ENCODE measurements at places on chromosomes 16 and 17.
A peak's percentile ranks its signal among the peaks of the same experiment; 100 is the strongest.

DNA sequence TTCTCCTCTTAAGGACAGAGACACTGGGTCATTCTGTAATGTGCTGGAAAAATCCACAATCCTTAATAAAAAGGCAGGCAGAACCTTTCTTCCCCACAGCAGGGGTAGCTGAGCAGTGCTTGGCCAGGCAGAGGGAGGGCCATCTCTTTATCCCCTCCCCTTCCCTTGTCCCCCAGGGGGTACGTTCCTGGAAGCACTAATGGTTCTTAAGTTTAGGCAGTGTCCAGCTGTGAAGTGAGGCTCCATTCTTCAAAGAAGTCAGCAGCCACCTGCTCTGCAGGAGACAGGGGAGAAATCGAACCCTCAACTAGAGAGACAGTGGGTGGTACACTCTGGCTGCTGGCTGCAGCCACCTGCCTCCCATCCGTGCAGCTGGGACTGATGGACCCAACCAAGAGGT is 533.9 kb upstream of the CDH11 start:
- no peak for DNase-seq

- no peak for DNase-seq
These were observed 471.8 kb downstream of the CDH13 start for GRCh38 chr16:83098536-83098935.

- no peak for DNase-seq
These were observed 8.8 kb downstream of the TUBB3 start for GRCh38 chr16:89931964-89932363.

DNA sequence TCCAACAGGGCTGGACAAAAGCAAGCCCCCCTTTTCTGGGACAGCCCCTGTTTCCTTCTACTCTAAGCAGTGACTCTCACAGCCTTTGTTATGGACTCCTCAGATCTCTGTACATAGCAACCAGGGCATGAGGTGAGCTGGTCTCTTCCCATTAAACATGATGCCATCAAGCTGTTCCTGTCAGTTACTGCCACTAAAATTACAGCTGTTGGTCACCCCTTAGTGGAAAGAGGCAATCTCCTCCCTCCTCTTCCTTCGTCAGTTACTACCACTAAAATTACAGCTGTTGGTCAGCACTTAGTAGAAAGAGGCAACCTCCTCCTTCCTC is 95.2 kb upstream of the SMIM36 start:
- peak; percentile 36 for DNase-seq

- peak; percentile 96 for DNase-seq
These were observed at the start of gene CRLF3 for GRCh38 chr17:30824356-30825145. CRLF3 (minus strand) TSS chr17:30824692; CDS start chr17:30824651, 41 bp downstream.

DNA sequence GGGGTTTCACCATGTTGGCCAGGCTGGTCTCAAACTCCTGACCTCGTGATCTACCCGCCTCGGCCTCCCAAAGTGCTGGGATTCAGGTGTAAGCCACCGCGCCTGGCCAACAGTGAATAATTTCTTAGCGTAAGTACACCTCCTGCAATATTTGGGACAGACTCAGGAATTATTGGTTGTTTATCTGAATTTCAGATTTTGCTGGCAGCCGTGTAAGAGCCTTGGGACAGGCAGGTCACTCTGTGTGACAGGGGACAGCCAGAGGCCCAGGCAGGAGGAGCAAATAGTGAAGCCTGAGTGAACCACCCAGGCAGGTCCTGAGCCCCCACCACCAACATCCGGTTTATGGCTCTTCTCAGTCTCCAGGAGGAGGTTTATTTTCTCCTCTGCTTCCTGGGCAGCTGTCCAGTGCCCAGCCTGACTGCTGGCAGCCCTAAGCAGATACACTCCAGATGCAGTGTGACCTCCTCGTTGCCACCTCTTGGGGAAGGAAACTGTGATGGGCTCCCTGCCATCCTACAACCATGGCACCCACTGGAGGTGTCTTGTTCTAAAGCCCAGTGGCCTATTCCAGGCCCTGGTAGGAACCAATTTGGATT is 26.2 kb upstream of the ADORA2B start:
- DNase-seq = no peak

DNA sequence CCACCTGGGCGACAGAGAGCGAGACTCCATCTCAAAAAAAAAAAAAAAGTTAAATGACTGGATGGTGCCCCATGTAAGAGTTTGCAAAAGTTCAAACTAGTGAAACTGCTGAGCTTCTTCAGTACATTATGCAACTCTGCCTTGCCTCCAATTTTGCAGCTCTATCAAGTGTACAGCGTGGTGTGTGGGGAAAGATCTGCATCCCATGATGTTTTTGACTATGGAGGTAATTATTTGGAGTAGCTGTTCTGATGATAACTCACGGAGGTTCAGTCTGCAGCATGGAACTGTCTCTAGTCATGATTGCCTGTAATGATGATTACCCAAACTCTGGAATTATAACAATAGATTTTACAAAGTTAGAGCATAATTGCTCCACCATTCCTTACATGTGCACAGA is 149.6 kb downstream of the PITPNC1 start:
- DNase-seq = no peak

GRCh38 chr17:47942568-47942967 is 1.2 kb downstream of the PNPO start:
- no peak for DNase-seq

DNA sequence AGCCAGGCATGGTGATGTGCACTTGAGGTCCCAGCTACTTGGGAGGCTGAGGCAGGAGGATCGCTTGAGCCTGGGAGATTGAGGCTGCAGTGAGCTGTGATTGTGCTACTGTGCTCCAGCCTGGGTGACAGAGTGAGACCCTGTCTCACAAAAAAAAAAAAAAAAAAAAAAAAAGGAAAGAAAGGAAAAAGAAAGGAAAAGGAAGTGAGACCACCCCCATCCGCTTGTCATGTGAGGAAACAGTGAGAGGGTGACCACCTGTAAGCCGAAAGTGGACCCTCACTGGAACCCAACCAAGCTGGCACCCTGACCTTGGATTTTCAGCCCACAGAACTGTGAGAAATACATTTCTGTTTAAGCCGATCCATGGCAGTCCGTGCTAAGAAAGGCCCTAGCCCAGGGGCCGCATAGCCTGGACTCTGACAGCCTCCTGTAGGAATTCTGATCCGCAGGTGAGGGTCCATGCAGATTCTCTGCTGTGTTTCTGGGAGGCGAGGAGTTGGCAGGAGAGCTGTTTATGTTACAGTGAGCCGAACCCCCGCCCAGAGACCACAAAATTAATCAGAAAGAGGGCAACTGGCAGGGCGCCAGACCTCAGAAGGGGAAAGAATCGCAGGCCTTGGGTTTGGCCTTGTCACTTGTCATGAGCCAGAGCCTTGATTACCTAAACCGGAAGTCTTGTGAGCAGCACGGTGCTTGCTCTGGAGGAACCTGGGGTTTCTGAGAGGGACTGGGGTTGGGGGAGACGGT is 945 bp downstream of the SGSH start:
- DNase-seq = peak; percentile 78

GRCh38 chr16:67423611-67424260 is 7.2 kb upstream of the HSD11B2 start:
- no peak for DNase-seq

GRCh38 chr16:54938212-54939028 is 7.8 kb downstream of the IRX5 start:
- peak; percentile 46 for DNase-seq

DNA sequence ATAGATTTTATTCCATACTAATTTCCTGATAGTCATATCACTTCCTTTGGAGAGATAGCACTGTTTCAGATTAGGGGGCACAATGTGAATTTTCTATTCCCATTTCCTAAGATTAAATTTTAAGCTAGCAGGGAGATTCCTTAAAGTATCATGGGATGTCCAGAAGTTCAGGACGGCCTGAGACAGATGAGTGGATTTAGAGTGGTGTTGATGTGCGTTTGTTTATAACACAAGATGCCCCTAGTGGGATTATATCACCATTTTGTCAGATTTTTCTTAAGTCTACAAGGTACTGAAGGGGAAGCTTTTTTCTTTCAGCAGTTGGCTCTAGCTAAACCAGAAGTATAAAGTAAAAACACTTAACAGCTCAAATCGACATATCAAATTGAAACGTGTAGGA is 183.6 kb upstream of the TBX2 start:
- DNase-seq = no peak

GRCh38 chr17:29625037-29625750 is 2.5 kb upstream of the CORO6 start:
- peak; percentile 49 for DNase-seq

DNA sequence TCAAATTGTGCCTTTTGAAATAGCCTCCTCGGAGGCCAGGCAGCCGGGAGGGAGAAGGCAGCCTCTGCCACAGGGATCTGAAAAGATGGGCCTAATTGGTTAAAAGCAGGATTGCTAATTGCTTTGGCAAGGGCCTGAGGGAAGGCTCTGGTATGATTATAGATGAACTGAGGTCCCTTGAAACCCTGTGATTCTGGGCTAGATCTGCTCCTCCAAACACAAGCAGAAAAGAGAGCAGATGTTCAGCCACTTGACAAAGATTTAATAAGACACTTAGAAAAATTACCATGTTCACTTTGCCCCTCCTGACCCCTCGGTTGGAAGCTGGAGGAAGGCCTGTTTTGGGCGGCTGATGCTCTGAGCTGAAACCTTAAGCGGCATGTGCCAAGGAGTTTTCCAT is 209.5 kb upstream of the MPHOSPH6 start:
- DNase-seq = no peak

DNA sequence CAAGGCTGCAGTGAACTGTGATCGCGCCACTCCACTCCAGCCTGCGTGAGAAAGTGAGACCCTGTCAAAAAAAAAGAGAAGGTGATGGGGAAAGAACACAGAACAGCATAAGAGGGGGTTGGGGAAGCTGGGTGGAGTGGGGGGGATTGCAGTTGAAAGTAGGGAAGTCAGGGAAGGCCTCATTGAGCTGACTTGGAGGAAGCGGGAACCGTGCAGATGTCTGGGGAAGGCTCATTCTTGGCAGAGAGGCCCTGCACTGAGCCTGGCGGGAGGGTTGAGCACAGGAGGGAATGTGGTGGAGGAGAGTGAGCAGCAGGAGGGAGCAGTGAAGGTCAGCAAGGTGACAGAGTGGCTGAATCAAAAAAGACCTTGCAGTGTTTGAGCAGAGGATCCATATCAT is 26.9 kb downstream of the IL4R start:
- no peak for DNase-seq

GRCh38 chr17:11140043-11140442 is 101.0 kb upstream of the SHISA6 start:
- DNase-seq = peak; percentile 99

DNA sequence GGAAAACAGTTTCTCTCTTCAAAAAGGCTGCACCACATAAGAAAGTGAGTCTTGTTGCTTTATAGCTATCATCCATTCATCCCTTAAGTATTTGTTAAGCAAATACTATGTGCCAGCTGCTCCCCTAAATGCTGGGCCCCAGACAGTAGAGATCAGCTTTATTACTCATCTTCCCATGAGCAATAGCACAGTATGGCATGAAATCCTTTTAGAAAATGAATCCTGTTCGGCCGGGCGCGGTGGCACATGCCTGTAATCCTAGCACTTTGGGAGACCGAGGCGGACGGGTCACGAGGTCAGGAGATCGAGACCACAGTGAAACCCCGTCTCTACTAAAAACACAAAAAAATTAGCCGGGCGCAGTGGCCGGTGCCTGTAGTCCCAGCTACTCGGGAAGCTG is 99.5 kb downstream of the MYO1D start:
- no peak for DNase-seq

DNA sequence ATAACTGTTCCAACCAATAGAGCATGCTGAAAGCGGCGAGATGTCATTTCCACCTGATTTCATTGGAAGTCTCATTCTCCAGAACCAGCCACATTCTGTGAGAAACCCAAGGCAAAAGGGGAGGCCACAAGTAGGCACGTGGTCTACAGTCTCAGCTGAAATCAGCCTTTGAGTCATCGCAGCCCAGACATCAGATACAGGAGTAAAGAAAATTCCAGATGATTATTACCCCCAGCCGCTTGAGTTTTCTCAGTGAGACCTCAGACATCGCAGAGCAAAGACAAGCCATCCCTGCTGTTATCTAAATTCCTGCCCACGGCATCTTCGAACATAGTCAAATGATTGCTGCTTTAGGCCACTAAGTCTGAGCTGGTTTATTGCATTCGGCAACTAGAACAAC is 23.1 kb downstream of the STAT3 start:
- no peak for DNase-seq

- DNase-seq = no peak
These were observed 130.9 kb downstream of the ZFHX3 start for GRCh38 chr16:72917051-72917450.

- DNase-seq = no peak
These were observed 40.2 kb upstream of the BHLHA9 start for GRCh38 chr17:1229900-1230501.

- no peak for DNase-seq
These were observed 109.8 kb downstream of the GOSR1 start for GRCh38 chr17:30586818-30587595.

DNA sequence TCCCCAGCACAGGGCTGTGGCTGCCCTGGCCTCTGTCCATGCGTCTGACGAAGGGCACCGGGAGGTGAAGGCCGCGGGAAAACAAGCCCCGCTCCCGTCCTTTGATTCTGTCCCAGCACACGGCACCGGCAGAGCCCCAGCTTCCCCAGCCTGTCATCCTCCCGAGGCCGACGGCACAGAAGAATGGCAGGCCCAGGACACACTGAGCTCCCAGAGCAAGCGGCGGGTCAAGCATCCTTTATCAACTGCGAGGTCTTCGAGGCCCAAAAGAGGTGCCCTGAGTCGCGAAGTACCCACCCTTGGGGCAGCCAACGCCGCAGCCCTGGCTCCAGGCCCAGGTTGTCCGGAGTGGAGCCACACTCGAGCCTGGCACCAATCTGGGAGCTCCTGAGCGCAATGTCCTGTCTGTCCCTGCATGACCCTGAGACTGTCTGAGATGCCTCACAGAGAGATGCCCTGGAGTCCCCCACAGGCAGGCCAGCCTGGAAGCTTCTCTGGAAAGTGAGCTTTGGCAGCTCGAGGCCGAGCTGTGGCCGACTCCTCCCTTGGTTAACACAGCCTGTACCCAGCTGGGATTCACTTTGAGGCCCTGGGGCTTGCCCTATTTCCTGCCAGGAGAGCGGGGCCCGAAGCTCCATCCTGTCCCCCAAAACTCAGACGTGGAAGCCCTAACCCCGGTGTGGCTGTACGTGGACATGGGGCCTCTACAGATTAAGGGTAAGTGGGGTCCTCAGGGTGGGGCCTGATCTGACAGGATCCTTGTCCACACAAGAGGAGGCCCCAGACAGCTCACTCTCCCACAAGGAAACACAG is 23.3 kb downstream of the SLC7A5 start:
- DNase-seq = no peak

GRCh38 chr17:45332989-45333701 is 16.3 kb upstream of the MAP3K14 start:
- no peak for DNase-seq

DNA sequence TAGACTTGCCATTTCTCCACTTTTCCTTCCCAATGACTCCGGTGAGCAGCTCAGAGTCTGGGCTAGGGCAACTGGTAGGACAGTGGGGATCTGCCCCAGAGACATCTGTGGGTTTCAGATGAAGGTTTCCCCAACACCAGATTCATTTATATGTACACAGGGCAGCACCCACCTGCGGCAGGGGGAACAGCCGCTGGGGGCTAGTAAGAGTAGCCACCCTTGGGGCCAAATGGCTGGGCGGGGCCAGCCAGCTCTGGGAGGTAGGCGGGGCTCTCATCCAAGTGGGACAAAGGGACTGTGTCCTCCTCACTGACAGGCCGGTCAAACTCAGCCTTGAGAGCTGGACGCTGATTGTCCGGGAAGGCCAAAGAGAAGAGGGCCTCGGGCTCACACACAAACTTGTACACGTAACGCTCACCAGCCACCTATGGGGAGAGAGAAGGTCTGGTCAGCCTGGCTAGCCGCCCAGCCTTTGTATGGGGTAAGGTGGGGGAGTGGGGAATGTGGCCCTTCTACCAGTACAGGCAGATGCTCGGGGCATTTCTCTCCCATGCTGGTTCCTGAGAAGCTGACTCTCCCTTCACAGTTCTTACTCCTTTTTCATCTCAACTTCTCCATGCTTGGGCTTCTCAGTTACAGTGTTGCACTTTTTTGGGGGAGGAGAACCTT is 17.7 kb downstream of the ETV4 start:
- DNase-seq = no peak

All from lung (tissue), 17 donors.